GM12878 (cell line): ENCODE measurements at places on chromosomes 5 and 9.
A peak's percentile ranks its signal among the peaks of the same experiment; 100 is the strongest.

- H3K27me3 ChIP-seq, result no peaks in the 10 kb centered on the region
- no peak overlapping the region for H3K27ac ChIP-seq
- no peaks in the 10 kb centered on the region for H3K4me1 ChIP-seq
Observed at GRCh38 chr5:155313518-155313917, 300.0 kb downstream of the KIF4B start.

GRCh38 chr5:37214550-37214949 lies 34.6 kb downstream of the CPLANE1 start:
- H3K4me3 ChIP-seq, result no peak overlapping the region
- DNase-seq, result no peak
- H3K36me3 ChIP-seq, result no peaks in the 10 kb centered on the region
- no peaks in the 10 kb centered on the region for H3K27me3 ChIP-seq

GRCh38 chr9:18673179-18673578 lies 199.2 kb downstream of the ADAMTSL1 start:
- H3K4me1 ChIP-seq, result no peaks in the 10 kb centered on the region
- no peak overlapping the region for H3K27ac ChIP-seq
- H3K36me3 ChIP-seq, result no peaks in the 10 kb centered on the region
- H3K4me3 ChIP-seq, result no peak overlapping the region
- DNase-seq, result no peak

DNA sequence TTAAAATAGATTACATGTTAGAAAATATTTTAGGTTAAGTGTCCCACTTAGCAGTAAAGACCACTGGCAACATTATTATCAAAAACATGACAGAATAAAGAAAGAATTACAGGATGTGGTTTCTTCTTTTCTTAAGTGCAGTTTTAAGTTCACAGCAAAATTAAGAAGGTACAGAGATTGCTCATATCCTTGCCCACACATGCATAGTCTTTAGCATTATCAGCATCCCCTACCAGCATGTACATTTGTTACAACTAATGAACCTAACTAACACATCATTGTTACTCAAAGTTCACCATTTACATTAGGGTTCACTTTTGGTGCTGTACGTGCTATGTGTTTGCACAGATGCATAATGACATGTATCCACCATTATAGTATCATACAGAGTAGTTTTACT lies 837.7 kb upstream of the CDH9 start:
- no peak overlapping the region for H3K27ac ChIP-seq
- H3K4me3 ChIP-seq, result no peak overlapping the region
- H3K36me3 ChIP-seq, result no peaks in the 10 kb centered on the region
- H3K27me3 ChIP-seq, result no peaks in the 10 kb centered on the region
- H3K4me1 ChIP-seq, result no peaks in the 10 kb centered on the region

DNA sequence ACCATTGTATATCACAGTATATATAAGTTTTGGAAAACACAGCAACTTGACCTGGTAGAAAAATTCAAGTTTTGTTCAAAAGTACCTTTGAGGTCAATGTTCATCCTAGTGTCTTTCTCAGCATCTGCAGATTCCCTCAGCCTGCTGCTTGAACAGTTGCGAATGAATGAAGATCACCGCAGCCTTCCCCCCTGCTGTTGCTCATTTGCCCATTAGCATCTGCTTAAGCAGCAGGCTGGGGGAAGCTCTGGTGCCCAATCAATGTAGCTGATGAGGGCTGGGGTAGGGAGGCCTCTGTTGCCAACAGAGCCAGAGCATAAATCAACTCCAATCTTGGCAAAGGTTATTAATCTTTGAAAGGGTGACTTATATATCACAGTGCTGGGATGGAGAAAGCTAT lies 586.5 kb upstream of the PTPRD start:
- no peak for DNase-seq
- H3K27ac ChIP-seq, result no peak overlapping the region
- H3K4me1 ChIP-seq, result no peaks in the 10 kb centered on the region
- no peaks in the 10 kb centered on the region for H3K36me3 ChIP-seq
- no peak overlapping the region for H3K4me3 ChIP-seq

GRCh38 chr5:68215898-68216244 lies 315 bp downstream of the PIK3R1 start:
- no peaks in the 10 kb centered on the region for H3K27me3 ChIP-seq
- peaks cover 4% of the 10 kb centered on the region; the same call in 1 of the 2 replicates for H3K4me1 ChIP-seq
- H3K4me3 ChIP-seq, result peak overlapping the region; percentile 92
- no peaks in the 10 kb centered on the region for H3K36me3 ChIP-seq

- no peaks in the 10 kb centered on the region for H3K36me3 ChIP-seq
- DNase-seq, result no peak
- no peak overlapping the region for H3K27ac ChIP-seq
- no peak overlapping the region for H3K4me3 ChIP-seq
- no peaks in the 10 kb centered on the region for H3K27me3 ChIP-seq
- H3K4me1 ChIP-seq, result no peaks in the 10 kb centered on the region
Observed at GRCh38 chr5:141051521-141051866, 320 bp downstream of the PCDHB1 start.

GRCh38 chr5:27906481-27906880 lies 868.1 kb upstream of the CDH9 start:
- H3K4me1 ChIP-seq, result no peaks in the 10 kb centered on the region
- no peak overlapping the region for H3K27ac ChIP-seq
- H3K27me3 ChIP-seq, result no peaks in the 10 kb centered on the region
- DNase-seq, result no peak
- H3K36me3 ChIP-seq, result no peaks in the 10 kb centered on the region
- no peak overlapping the region for H3K4me3 ChIP-seq

- peak overlapping the region; percentile 97 for H3K4me3 ChIP-seq
- no peaks in the 10 kb centered on the region for H3K27me3 ChIP-seq
- H3K27ac ChIP-seq, result peak overlapping the region; percentile 97
- DNase-seq, result no peak
- H3K4me1 ChIP-seq, result peaks cover 3% of the 10 kb centered on the region; the same call in 1 of the 2 replicates
Observed at GRCh38 chr5:10354048-10354872, 765 bp downstream of the MARCHF6 start.

DNA sequence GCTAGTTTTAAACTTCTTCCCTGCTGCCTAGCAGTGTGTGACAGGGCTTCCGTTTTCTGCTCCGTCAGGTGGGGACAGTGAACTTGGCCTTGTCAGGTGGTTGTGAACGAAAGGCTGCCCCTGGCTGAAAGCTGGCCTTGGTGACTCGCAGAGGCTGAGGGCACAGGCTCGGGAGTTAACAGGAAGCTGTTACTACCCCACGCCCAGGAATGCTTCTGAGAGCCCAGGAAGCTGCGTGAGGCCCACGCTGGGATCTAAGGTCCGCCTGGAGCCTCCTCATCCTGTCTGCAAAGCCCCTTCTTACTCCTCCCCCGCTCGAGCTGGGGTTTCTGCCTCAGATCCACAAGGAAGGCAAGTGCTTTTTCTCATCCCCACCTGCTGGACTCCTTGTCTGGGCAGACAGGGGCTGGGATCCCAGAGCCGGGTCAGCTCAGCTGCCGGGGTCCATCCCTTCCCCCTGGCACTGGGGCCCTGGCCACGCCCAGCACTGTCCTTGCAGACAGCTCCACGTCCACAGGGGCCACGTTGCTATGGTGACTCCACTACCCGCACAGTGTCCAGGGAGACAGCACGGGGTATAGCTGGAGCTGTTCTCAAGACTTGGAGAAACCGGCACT lies 124.7 kb upstream of the TBC1D2 start:
- no peaks in the 10 kb centered on the region for H3K36me3 ChIP-seq
- peak; percentile 26 for DNase-seq
- H3K27me3 ChIP-seq, result no peaks in the 10 kb centered on the region
- H3K27ac ChIP-seq, result no peak overlapping the region
- H3K4me3 ChIP-seq, result no peak overlapping the region
- peaks cover 12% of the 10 kb centered on the region for H3K4me1 ChIP-seq
